Sigmoid colon (tissue), 7 donors: ENCODE measurements at places on chromosomes 6 and 20. TPM values are rescaled to one million over a fixed set of nuclear protein-coding genes. Genes with fewer than 3 reads are reported as not detected.

EDN1 gene
- 9.8 TPM for polyA plus RNA-seq

DNA sequence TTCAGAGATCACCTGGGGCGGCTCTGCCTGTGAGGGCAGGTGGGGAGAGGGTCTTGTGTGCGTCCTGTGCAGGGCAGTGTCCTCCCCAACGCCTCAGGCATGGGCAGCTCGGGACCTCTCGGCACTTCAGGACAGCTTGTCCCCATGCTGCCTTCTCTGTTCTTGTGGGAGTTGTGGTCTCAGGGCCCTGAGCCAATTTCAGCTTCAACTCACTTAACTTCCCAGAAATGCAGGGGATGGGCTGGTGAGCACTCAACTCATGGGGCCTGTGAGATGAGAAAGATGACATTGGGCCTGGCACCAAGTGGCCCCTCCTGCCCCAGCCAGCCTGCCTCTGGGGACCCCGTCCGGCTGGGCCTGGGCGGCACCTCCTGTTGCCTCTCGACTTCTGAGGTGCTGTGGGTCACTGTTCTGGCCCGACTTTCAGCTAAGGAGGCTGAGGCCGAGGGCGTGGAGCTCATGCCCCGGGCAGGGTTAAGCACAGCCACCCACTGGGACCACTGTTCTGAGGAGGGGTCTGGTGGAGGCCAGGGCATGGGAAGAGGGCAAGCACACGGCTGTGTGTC is 6.7 kb downstream of the RGS19 start:
- no peaks in the 10 kb centered on the region for H3K4me1 ChIP-seq
- no peaks in the 10 kb centered on the region for H3K27me3 ChIP-seq
- peaks cover 34% of the 10 kb centered on the region for H3K36me3 ChIP-seq
- no peak for DNase-seq

DTD1 gene
- polyA plus RNA-seq = 22.9 TPM

GRCh38 chr20:10559266-10559665 is 114.5 kb downstream of the JAG1 start:
- H3K4me1 ChIP-seq = peaks cover 10% of the 10 kb centered on the region
- H3K27ac ChIP-seq = no peak overlapping the region
- H3K36me3 ChIP-seq = no peaks in the 10 kb centered on the region

WFDC10B gene
- not detected for polyA plus RNA-seq

- H3K4me1 ChIP-seq = peaks cover 29% of the 10 kb centered on the region
- no peaks in the 10 kb centered on the region for H3K36me3 ChIP-seq
- peak; percentile 72 for DNase-seq
- H3K27me3 ChIP-seq = no peaks in the 10 kb centered on the region
These were observed 67.1 kb downstream of the TPD52L1 start for GRCh38 chr6:125220712-125221111.
